ENCODE measurements at places on chromosomes 1 and 21. TPM values are rescaled to one million over a fixed set of nuclear protein-coding genes. Genes with fewer than 3 reads are reported as not detected.

CYYR1 gene
- total RNA-seq, result 23.4 TPM

KCNA3 gene
- total RNA-seq, result 6.7 TPM

CYP2J2 gene
- total RNA-seq, result 1.0 TPM

SMPDL3B gene
- total RNA-seq, result 9.7 TPM

TNFAIP8L2 gene
- total RNA-seq, result 6.3 TPM

ANGPTL1 gene
- 24.5 TPM for total RNA-seq

SLC66A1 gene
- 12.2 TPM for total RNA-seq

UBE2U gene
- total RNA-seq, result not detected

CDCA8 gene
- total RNA-seq, result 1.0 TPM

SLAMF7 gene
- 13.9 TPM for total RNA-seq

SLC44A3 gene
- total RNA-seq, result 49.6 TPM

C1orf167 gene
- total RNA-seq, result 4.2 TPM

RHBG gene
- total RNA-seq, result 4.2 TPM

GBP6 gene
- not detected for total RNA-seq

RNU1-2 gene
- total RNA-seq, result 8,605 TPM

OR2T33 gene
- not detected for total RNA-seq

HOOK1 gene
- total RNA-seq, result 55.4 TPM

DNA sequence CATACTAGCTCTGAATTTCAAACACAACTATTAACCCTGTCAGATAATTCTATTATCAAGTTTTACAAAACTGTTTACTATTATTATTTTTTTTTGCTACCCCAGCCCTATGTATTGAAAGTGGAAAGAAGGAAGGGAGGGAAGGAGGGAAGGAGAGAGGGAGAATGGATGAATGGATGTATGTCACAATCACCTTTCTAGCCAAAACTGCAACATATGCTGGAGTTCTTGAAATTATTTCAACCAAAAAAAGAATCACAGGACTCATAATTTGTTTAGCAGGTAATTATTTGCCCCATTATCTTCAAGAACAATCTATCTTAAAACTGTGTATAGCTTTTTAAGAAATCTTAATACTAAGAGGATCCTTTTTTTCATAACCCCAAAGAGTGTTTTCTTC is 5.4 kb downstream of the NRIP1 start:
- H3K4me3 ChIP-seq, result no peak overlapping the region
- no peaks in the 10 kb centered on the region for H3K36me3 ChIP-seq
- peak overlapping the region; percentile 56 for H3K27ac ChIP-seq
- H3K4me1 ChIP-seq, result peaks cover 16% of the 10 kb centered on the region
- H3K27me3 ChIP-seq, result no peaks in the 10 kb centered on the region
- no peak for DNase-seq

DNA sequence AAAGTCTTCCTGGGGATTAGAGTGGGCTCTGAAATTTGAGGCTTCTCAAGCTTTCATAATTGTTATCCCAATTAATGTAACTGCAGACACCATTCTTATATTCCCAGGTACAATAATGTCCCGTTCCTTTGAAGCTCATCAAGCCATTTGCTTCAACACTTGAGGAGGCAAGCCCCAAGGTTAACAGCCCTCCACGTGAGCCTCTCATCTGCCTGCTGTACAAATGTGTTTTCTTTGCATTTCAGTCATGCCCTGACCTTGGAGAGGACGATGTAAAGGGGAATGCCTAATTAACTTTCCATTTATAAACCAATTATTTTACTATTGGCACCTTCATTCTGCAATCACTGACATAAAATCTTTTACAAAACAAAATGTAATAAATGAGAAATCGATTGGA is 106.3 kb downstream of the SETD4 start:
- H3K27me3 ChIP-seq, result no peaks in the 10 kb centered on the region
- H3K36me3 ChIP-seq, result no peaks in the 10 kb centered on the region
- no peak overlapping the region for H3K4me3 ChIP-seq
- no peak overlapping the region for H3K27ac ChIP-seq

- no peak overlapping the region for H3K27ac ChIP-seq
Measured at GRCh38 chr1:104855550-104855949, 1105.9 kb downstream of the AMY1C start.

- no peaks in the 10 kb centered on the region for H3K27me3 ChIP-seq
- peak overlapping the region; percentile 41 for H3K27ac ChIP-seq
- no peak for DNase-seq
- H3K36me3 ChIP-seq, result no peaks in the 10 kb centered on the region
Measured at GRCh38 chr1:64915381-64916274, 50.7 kb downstream of the JAK1 start.

DNA sequence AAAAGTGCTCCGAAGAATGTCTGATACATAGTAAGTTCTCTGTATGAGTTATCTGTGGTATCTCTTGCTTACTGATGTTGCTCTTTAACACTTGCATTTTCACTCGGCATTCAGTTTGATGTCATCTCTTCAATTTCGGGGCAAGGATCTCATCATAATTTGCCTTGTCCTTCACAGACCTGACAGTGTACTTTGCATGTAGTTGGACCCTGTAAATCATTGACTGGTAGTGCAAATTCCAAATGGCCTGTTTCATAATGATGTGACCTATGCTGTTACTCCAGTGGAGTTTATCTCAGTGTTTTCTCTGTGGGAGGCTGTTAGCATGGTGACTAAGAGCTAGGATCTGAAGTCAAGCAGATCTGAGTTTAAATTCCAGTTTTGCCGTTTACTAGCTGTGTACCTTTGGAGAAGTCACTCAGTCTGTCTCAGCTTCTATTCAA is 34.2 kb upstream of the ABCD3 start:
- H3K36me3 ChIP-seq, result no peaks in the 10 kb centered on the region
- peaks cover 34% of the 10 kb centered on the region for H3K4me1 ChIP-seq
- no peak overlapping the region for H3K4me3 ChIP-seq
- H3K27me3 ChIP-seq, result no peaks in the 10 kb centered on the region
- DNase-seq, result peak; percentile 86

GRCh38 chr21:38833117-38833516 is 27.4 kb downstream of the ETS2 start:
- no peak for DNase-seq
- no peaks in the 10 kb centered on the region for H3K27me3 ChIP-seq
- no peaks in the 10 kb centered on the region for H3K4me1 ChIP-seq
- no peak overlapping the region for H3K4me3 ChIP-seq

DNA sequence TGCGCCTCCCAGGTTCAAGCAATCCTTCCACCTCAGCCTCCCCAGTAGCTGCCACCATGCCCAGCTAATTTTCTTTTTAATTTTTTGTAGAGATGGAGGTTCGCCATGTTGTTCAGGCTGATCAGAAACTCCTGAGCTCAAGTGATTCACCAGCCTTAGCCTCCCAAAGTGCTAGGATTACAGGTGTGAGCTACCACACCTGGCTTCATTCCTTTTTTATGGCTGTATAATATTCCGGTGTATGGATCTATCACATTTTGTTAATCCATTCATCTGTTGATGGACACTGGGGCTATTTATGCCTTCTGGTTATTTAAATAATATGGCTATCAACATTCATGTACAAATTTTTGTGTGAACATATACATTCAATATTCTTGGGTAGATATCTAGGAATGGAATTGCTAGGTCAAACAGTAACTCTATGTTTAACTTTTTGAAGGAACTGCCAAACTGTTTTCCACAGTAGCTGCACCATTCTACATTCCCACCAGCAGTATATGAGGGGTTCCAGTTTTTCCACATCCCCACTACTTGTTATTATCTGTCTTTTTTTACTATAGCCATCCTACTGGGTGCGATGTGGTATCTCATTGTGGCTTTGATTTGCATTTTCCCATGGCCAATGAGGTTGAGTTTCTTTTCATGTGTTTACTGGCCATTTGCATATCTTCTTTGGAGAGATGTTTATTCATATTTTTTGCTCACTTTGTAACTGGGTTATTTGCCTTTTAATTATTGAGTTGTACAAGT is 11.0 kb downstream of the SLC27A3 start:
- H3K4me3 ChIP-seq, result no peak overlapping the region
- H3K27me3 ChIP-seq, result no peaks in the 10 kb centered on the region
- H3K36me3 ChIP-seq, result no peaks in the 10 kb centered on the region

DNA sequence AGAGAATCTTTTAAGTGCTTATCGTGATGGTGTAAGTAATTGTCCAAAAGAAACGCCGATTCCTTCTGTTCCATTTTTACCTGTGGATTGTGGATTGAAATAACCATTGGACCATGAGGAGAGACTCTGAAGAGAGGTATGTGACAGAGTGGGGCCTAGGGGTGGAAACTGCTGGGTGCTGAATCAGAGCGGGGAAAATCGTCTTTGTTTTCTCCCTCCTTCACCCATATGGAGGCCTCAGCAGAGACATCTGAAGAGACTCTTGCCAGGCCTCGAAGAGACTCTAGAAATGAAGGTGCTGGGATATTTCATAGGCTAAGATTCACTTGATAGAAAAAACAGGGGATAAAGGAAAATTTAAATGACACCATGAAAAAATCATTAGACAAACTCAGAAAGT is 1327.0 kb downstream of the BRINP3 start:
- no peaks in the 10 kb centered on the region for H3K4me1 ChIP-seq
- DNase-seq, result no peak
- H3K36me3 ChIP-seq, result no peaks in the 10 kb centered on the region
- no peak overlapping the region for H3K4me3 ChIP-seq

DNA sequence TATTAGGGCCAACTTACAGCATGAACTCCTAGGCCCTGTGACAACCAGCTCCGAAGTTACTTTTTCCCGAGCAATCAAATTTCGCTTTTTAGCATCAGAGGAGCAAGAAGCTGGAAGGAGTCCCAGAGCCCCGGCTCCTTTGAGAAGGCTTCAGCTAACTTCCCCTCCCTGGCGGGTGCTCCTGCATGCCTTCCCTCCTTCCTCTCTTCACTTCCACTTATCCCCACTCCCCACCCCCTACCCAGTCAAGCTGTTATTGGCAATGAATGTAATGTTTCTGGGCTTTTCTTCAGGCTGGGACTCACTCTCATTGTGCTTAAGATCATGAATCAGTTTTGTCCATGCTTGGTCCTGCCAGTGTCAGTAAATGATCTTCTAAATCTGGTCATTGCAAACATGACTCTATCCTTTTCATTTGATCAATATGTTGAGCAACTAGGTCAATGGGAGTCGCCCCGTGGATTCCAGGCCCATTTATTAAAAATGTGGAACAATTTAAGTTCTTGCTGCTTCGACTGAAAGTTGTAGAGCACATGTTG is 94.5 kb upstream of the TSPAN2 start:
- no peak overlapping the region for H3K4me3 ChIP-seq
- peak; percentile 18 for DNase-seq
- H3K36me3 ChIP-seq, result no peaks in the 10 kb centered on the region
- no peaks in the 10 kb centered on the region for H3K4me1 ChIP-seq
- H3K27ac ChIP-seq, result no peak overlapping the region
- H3K27me3 ChIP-seq, result no peaks in the 10 kb centered on the region

GRCh38 chr1:119414950-119415349 is at the start of gene HSD3B2:
Gene HSD3B2, plus strand, starts transcription at chr1:119415150. Its CDS starts 270 bp downstream, at chr1:119415420.
- H3K36me3 ChIP-seq, result no peaks in the 10 kb centered on the region
- no peak within 1 kb of the TSS for H3K4me3 ChIP-seq
- no peaks in the 10 kb centered on the region for H3K27me3 ChIP-seq
- H3K27ac ChIP-seq, result no peak within 1 kb of the TSS
- no peaks in the 10 kb centered on the region for H3K4me1 ChIP-seq

DNA sequence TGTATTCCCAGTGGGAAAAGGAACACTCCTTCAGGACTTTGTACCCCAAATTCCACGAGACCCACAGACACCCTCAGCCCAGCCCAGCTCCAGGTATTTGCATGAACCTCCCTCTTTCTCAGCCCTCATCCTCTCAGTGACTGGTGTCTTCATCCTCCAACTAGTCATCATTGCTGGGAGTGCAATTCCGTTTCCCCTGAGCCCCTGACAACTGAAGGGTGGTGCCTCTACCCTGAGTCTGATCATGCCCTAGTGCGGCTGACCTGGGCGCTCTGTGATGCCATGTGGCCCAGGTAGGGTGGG is 3.8 kb upstream of the ZNF692 start:
- peak overlapping the region; percentile 75 for H3K4me3 ChIP-seq
- no peak for DNase-seq
- peaks cover 4% of the 10 kb centered on the region for H3K4me1 ChIP-seq
- no peaks in the 10 kb centered on the region for H3K36me3 ChIP-seq
- H3K27me3 ChIP-seq, result no peaks in the 10 kb centered on the region

GRCh38 chr1:182862827-182863226 is 23.7 kb downstream of the DHX9 start:
- H3K27ac ChIP-seq, result no peak overlapping the region
- peaks cover 55% of the 10 kb centered on the region for H3K36me3 ChIP-seq
- no peaks in the 10 kb centered on the region for H3K27me3 ChIP-seq
- DNase-seq, result no peak
- no peaks in the 10 kb centered on the region for H3K4me1 ChIP-seq
- no peak overlapping the region for H3K4me3 ChIP-seq

DNA sequence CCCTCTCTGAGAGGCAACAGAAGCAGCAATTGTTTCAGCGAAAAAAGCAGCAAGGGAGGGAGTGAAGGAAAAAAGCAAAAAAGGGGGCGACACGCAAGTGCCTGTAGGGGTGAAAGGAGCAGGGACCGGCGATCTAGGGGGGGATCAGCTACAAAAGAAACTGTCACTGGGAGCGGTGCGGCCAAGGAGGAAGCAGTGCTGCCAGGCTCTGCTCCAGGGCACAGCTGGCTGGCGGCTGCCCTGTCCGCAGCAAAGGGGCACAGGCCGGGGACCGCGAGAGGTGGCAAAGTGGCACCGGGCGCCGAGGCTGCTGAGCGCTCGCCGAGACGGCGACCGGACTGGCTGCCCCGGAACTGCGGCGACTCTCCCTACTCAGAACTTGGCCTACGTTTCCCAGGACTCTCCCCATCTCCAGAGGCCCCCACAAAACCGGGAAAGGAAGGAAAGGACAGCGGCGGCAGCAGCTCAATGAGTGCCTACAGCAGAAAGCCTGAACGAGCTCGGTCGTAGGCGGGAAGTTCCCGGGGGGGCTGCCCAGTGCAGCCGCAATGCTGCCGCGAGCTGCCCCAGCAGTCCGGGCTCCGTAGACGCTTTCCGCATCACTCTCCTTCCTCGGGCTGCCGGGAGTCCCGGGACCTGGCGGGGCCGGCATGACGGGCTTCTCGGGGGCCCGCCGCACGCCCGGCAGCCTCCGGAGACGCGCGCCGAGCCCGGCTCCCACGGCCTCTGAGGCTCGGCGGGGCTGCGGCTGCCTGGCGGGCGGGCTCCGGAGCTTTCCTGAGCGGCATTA is 1.0 kb upstream of the CDKN2C start:
- no peaks in the 10 kb centered on the region for H3K4me1 ChIP-seq
- H3K36me3 ChIP-seq, result no peaks in the 10 kb centered on the region

GRCh38 chr1:151143057-151143435 is 3.4 kb downstream of the SEMA6C start:
- peaks cover 32% of the 10 kb centered on the region for H3K4me1 ChIP-seq
- no peak overlapping the region for H3K27ac ChIP-seq
- H3K36me3 ChIP-seq, result peaks cover 2% of the 10 kb centered on the region

DNA sequence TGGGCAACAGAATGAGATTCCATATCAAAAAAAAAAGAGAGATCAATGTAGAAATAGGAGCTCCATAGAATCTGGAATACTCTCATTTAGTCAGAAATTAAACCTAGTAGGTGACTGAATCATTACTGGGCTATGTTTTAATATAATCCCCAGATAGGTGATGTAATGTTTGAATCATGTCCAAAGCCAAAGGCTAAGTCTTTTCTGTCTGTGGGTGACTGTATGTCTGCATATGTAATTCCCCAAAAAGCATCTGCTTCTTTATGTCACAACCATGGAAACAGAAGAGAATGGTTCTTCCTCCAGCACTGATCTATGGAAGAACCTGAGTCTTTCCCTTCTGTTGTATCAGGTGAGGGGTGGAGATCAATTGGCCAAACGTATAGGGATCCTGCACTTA is 5.8 kb downstream of the LAMC2 start:
- DNase-seq, result no peak
- H3K27me3 ChIP-seq, result no peaks in the 10 kb centered on the region
- no peak overlapping the region for H3K27ac ChIP-seq

Data from kidney (tissue), 22 donors.